Body of pancreas (tissue), 4 donors: ENCODE measurements at places on chromosomes 3 and 15. TPM values are rescaled to one million over a fixed set of nuclear protein-coding genes. Genes with fewer than 3 reads are reported as not detected.

DNA sequence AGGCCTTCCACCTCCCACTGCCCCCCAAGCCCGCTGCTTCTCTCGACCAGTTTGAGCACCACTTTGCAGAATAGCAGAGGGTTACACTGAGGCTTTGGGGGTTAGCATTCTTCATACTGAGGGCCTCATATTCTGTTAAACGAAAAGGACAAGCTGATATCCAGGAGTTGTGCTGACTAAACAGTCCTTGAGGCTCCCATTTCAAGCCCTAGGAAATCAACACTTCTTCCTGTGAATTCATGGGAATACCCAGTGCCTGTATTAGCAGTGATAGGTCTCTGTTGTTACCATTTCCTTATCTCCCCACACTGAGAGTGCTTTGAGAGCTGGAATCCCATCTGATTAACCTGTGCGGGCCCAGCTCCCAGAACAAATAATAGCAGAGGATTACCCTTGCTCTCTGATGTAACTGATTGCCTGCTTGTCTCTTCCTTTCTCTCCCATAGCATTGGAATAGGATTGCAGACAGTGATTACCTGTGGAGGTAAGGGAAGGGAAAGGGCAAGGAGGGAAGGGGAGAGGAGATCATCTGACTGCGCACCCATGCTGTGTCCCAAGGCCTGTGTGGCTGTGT lies 930 bp downstream of the FBXW12 start:
- H3K27ac ChIP-seq = peak overlapping the region; percentile 78
- DNase-seq = no peak
- H3K27me3 ChIP-seq = no peaks in the 10 kb centered on the region
- H3K4me3 ChIP-seq = no peak overlapping the region
- H3K36me3 ChIP-seq = no peaks in the 10 kb centered on the region

DNA sequence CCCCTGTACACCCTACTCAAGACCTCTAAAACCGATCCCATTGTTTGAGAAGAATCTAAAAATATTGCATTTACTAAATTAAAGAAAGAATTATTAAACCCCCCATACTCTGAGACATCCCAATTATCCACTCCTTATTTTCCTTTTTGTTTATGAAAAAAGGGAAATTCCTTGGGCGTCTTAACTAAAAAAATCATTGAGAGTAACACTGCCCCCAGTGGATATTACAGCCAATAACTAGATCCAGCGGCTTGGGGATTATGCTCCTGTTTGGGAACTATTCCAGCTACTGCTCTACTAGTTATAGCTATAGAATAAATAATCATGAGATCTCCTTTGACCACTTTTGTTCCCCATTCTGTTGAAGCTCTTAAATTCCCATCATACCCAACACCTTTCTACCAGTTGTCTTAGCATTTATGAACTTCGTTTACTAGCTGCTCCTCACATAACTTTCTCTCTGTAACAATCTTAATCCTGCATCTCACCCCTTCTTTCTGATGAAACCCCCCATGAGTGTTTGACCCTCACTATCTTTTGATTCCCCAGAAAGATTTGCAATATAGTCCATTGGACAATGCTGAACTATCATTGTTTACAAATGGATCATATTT lies 12.7 kb upstream of the CFAP91 start:
- H3K36me3 ChIP-seq = no peaks in the 10 kb centered on the region
- no peaks in the 10 kb centered on the region for H3K4me1 ChIP-seq
- H3K27me3 ChIP-seq = no peaks in the 10 kb centered on the region
- H3K27ac ChIP-seq = no peak overlapping the region

DNA sequence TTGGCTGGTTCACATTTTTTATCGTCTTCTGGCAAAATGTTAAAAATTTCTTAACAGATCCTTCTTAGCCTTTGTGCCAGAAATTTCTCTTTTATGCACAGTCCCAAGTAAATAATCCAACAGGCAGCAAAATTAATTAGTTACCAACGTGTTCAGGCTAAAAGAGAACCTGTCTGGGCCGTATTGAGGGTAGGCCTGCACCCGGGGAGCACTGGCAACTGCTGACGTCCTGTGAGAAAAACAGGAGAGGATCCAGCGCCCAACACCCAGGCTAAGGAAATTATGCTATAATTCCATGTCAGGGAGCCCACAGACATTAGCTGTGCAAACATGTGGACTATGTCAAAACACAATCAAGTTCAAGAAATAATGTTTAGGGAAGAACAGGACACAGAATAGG lies 30.7 kb upstream of the CSTA start:
- H3K4me3 ChIP-seq = no peak overlapping the region
- H3K27ac ChIP-seq = peak overlapping the region; percentile 61
- peak; percentile 72 for DNase-seq
- H3K4me1 ChIP-seq = peaks cover 28% of the 10 kb centered on the region

DNA sequence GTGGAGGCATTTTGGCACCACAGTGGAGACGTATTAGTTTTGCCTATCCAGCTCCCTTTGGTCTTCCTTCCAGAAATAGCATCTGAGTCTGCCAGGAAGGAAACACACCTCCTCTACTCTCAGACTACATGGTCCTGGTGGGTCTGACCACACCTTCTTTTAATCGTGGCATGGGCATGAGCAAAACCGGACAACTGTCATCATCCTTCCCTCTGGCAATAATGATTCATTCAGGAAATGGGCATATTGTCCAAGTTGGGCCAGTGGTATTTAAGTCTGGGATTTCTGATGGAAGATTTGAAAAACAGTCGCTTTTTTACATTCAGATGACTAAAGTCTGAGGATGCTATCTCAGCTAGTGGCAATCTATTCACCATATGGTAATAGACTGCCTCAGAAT lies 601.0 kb upstream of the ADAMTS9 start:
- H3K27ac ChIP-seq = no peak overlapping the region
- peaks cover 16% of the 10 kb centered on the region for H3K4me1 ChIP-seq
- H3K27me3 ChIP-seq = no peaks in the 10 kb centered on the region
- no peak overlapping the region for H3K4me3 ChIP-seq

DNA sequence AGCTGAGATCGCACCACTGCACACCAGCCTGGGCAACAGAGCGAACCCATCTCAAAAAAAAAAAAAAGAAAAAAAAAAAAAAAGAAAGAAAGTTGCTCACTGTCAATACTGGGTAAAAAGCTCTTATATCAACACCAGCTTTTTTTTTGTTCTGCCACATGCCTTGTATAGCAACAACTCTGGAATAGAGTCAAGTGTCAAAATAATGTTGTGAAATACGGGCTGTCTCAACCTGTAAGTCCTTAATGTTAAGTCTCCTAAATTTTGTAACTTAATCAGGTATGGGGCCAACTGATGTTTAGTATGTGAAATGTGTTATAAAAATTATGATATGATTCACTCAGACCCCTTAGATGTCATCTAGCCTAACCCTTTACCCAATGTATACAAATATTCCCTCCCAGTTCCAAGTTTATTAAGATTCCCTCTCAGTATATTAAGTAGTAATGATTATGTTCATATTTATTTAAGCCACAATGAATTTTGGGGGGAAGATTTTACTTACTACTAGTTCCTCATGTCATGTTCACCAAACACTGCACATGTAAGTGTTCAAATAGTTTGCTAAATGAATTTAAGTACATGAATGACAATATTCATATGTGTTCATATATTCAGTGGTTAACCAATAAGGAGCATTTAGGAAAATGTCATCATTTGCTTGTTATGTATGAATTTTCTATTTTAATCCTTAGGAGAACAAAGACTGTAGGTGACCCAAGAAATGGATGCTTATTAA lies 52.2 kb downstream of the GPR160 start:
- DNase-seq = no peak
- H3K27ac ChIP-seq = no peak overlapping the region
- no peaks in the 10 kb centered on the region for H3K36me3 ChIP-seq
- H3K27me3 ChIP-seq = no peaks in the 10 kb centered on the region

DNA sequence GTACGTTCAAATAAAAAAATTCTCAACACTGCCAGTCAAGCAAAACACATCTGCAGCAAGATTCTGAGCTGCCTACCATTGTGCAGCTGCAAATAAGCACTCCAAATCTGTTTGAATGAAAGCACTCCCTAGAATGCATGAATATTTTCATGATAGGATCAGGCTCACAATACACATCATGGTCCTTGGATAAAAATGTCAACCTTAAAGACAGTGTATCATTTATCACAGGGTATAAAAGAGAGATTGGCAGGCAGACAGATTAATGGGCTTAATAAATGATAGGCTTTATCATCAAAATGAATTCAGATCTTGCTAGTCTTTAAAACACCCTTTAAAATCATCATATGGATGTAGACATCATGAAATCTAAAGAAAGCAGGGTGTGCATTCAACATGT lies 9.2 kb downstream of the RYR3 start:
- no peak for DNase-seq
- no peaks in the 10 kb centered on the region for H3K36me3 ChIP-seq
- H3K4me3 ChIP-seq = no peak overlapping the region
- H3K27me3 ChIP-seq = no peaks in the 10 kb centered on the region
- no peak overlapping the region for H3K27ac ChIP-seq
- no peaks in the 10 kb centered on the region for H3K4me1 ChIP-seq

- DNase-seq = no peak
- H3K36me3 ChIP-seq = no peaks in the 10 kb centered on the region
- H3K27ac ChIP-seq = no peak overlapping the region
- no peaks in the 10 kb centered on the region for H3K4me1 ChIP-seq
These were observed 105.9 kb upstream of the FAM3D start for GRCh38 chr3:58772462-58772861.

DNA sequence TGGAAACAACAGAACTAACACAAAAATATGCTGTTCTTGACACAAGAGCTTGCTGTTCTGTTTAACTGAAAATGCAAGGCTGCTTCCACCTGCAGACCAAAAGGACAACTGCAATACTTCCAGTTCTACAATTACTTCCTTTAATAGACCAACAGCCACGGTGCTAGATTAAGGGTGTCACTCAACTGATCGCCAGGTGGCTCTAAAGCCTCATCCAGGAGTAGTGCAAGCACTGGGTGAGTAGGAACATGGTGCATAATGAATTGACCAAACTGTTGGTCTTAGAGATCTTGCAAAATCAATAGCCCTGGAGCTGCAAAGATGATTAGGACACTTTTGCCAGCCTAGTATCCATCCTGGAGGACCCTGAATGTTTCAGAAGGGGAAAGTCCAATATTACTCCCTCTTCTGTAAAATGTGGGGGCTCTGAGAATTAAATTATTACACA lies 3.6 kb upstream of the CLDN16 start:
- H3K4me1 ChIP-seq = no peaks in the 10 kb centered on the region
- no peaks in the 10 kb centered on the region for H3K36me3 ChIP-seq
- no peak overlapping the region for H3K27ac ChIP-seq
- H3K27me3 ChIP-seq = no peaks in the 10 kb centered on the region
- H3K4me3 ChIP-seq = no peak overlapping the region

DNA sequence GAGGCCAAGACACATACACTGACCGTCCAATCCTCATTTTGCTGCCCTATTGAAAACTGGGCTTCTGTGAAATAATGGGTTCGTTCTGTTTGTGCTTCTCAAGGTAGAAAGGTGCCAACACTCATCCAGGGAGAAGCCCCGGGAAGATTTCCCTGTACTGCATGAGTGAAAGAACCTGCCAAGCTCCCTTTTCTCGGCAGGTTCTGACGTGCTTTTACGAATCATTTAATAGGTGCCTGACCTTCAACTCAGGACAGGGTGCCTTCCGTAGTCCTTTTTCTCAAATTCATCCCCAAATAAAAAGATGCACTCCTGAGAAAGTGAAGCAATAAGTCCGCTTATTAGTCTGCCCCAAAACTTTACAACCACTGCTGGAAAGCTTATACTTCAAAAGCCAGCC lies 64.2 kb downstream of the B3GNT5 start:
- H3K4me1 ChIP-seq = no peaks in the 10 kb centered on the region
- H3K27me3 ChIP-seq = no peaks in the 10 kb centered on the region
- no peaks in the 10 kb centered on the region for H3K36me3 ChIP-seq
- no peak overlapping the region for H3K4me3 ChIP-seq
- DNase-seq = no peak
- H3K27ac ChIP-seq = no peak overlapping the region

- no peak overlapping the region for H3K27ac ChIP-seq
- no peak for DNase-seq
- H3K4me3 ChIP-seq = no peak overlapping the region
- no peaks in the 10 kb centered on the region for H3K27me3 ChIP-seq
These were observed 322.2 kb upstream of the SEMA6D start for GRCh38 chr15:47395076-47395475.

GRCh38 chr3:174413062-174413912 lies 445.8 kb upstream of the NAALADL2 start:
- H3K36me3 ChIP-seq = no peaks in the 10 kb centered on the region
- DNase-seq = no peak
- no peak overlapping the region for H3K4me3 ChIP-seq
- no peak overlapping the region for H3K27ac ChIP-seq
- no peaks in the 10 kb centered on the region for H3K4me1 ChIP-seq

DNA sequence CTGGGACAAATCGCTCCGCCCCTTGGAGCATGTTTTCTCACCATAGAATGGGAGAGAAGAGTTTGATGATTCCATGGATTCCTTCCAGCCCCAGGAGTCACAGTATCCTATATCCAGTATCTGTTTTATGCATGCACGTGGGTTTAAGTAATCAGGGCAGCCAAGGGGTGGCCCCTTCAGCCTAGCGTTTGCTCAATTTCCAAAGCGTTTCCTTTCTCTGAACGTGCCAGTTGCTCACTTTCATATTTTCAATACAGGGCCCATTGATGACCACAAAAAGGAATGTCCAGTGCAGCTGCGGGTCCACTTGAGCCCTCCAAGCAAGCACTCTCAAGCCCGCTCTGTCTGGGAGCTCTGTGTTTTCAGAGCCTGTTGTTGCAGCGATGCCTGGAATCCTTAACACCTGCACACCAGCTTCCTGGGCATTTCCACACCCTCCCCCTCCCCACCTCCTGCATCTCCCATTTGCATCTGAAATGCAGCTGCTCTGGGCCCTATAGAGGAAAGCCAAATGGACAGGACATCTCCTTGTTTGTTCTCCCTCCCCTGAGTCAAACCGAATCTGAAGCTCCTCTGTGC lies 164.3 kb upstream of the LPP start:
- DNase-seq = no peak
- H3K4me3 ChIP-seq = no peak overlapping the region
- H3K36me3 ChIP-seq = no peaks in the 10 kb centered on the region
- no peaks in the 10 kb centered on the region for H3K27me3 ChIP-seq
- no peak overlapping the region for H3K27ac ChIP-seq

GRCh38 chr3:3734881-3735280 lies 64.3 kb upstream of the LRRN1 start:
- no peaks in the 10 kb centered on the region for H3K4me1 ChIP-seq
- H3K27me3 ChIP-seq = no peaks in the 10 kb centered on the region
- no peak overlapping the region for H3K27ac ChIP-seq
- H3K4me3 ChIP-seq = no peak overlapping the region

- H3K4me1 ChIP-seq = no peaks in the 10 kb centered on the region
- H3K27me3 ChIP-seq = no peaks in the 10 kb centered on the region
- DNase-seq = no peak
- no peaks in the 10 kb centered on the region for H3K36me3 ChIP-seq
- no peak overlapping the region for H3K4me3 ChIP-seq
These were observed 77.0 kb downstream of the NTRK3 start for GRCh38 chr15:88179562-88179961.

- H3K27ac ChIP-seq = no peak overlapping the region
- no peak overlapping the region for H3K4me3 ChIP-seq
- H3K27me3 ChIP-seq = no peaks in the 10 kb centered on the region
- DNase-seq = peak; percentile 33
- H3K36me3 ChIP-seq = no peaks in the 10 kb centered on the region
These were observed 62.1 kb upstream of the XCR1 start for GRCh38 chr3:46089237-46090011.

The PIERCE2 gene
- 2.1 TPM for total RNA-seq

The TF gene
- 7.9 TPM for total RNA-seq

The RBP2 gene
- total RNA-seq = not detected

The SCN11A gene
- not detected for total RNA-seq

The ZNF35 gene
- 7.9 TPM for total RNA-seq

The C3orf49 gene
- total RNA-seq = not detected

The SAMMSON gene
- total RNA-seq = 2.1 TPM

The RPL22L1 gene
- 61.2 TPM for total RNA-seq

The SPINT1 gene
- 110 TPM for total RNA-seq

The PSMD2 gene
- 83.7 TPM for total RNA-seq

The NRROS gene
- total RNA-seq = 0.66 TPM
